ENCODE measurements at places on chromosomes 12 and 14. TPM values are rescaled to one million over a fixed set of nuclear protein-coding genes. Genes with fewer than 3 reads are reported as not detected.
A peak's percentile ranks its signal among the peaks of the same experiment; 100 is the strongest.

CCDC177 gene
- total RNA-seq, result not detected

ACTR10 gene
- total RNA-seq, result 79.8 TPM

MYF6 gene
- 0.69 TPM for total RNA-seq

DNA sequence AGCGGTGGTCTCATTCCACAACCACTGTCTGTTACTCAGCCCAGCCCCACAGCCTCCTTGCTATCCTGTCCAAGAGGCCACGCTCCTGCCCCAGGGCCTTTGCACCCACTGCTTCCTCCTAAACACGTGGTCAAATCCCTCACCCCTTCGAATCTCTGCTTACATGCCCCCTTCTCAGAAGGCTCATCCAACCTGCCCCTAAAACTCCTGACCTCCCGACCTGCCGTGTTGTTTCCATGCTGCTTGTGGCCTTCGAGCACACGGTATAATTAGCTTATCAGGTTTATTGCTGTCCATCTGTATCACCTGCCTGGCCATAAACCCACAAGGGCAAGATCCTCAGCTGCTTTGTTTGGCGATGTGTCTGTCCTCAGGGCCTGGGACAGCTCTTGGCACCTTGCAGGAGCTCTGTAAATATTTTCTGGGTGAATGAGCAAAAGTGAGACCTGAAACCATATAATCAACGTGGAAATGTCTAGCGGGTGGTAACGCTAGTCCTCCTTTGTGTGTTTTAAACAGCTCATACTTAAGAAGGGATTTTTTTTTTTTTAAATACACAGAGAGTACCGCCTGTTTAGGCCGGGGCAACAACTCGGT is 36.0 kb downstream of the SCARB1 start:
- DNase-seq, result no peak

DNA sequence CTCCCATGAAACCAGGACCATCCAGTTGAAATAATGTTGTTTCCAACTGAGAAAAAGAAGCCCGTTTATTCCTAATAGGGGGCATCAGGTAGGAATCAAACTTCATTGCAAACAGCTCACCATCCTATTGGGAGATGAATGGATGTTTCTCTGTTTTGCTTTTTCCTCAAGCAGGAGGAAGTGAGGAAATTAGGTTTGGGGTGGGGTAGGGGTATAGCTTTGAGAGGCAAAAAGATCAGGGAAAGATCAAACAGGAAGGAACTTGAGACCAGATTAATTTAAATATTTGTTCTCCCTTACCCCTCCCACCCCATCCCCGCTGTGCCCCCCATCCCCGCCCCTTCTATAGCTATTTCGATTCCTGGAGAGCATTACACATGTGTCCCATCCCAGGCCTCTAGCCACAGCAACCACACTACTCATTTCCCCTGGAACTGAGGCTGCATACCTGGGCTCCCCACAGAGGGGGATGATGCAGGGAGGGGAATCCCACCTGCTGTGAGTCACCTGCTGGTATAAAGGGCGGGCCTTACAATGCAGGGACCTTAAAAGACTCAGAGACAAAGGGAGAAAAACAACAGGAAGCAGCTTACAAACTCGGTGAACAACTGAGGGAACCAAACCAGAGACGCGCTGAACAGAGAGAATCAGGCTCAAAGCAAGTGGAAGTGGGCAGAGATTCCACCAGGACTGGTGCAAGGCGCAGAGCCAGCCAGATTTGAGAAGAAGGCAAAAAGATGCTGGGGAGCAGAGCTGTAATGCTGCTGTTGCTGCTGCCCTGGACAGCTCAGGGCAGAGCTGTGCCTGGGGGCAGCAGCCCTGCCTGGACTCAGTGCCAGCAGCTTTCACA is at the start of gene IL23A:
IL23A (plus strand) TSS at position 577 of the 850 bp plus-strand sequence; CDS start at position 738, 161 bp downstream.
- no peak for DNase-seq

DNA sequence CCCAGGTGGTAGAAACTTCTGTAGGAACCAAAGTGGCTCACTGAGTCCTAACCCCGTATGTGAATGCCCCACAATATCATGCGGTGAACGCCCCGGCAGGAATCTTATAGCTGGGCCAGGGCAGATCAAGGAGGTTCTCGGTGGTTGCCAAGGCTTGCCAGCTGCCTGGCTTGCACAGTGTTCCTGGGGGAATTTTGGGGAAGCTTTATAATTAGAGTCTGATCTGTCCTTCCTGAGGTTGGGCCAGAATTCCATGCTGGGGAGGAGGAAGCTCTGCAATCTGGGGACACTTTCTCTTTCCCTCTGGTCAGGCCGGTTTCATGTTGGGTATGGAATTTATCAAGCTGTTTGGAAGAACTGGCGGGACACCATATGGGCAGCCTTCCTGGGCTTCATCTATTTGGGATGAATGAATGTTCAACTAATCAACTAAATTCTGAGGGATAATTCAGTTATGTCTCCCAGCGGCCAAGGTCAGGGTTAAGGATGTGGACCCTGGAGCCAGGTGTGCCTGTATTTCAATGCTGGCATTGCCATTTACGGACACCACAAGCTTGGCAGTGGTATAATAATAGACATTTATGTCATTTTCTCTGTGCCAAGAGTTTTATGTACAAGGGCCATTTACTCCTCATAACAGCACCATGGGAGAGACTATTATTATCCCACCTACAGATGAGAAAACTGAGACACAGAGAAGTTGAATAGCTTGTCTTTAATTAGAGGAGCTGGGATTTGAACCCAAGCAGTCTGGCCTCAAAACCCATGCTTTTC is 54.3 kb downstream of the SVOP start:
- DNase-seq, result peak; percentile 51

Measured in heart left ventricle (tissue), 16 donors.